Hypothalamus (tissue), 51 donors: ENCODE measurements at places on chromosomes 6 and 20.

DNA sequence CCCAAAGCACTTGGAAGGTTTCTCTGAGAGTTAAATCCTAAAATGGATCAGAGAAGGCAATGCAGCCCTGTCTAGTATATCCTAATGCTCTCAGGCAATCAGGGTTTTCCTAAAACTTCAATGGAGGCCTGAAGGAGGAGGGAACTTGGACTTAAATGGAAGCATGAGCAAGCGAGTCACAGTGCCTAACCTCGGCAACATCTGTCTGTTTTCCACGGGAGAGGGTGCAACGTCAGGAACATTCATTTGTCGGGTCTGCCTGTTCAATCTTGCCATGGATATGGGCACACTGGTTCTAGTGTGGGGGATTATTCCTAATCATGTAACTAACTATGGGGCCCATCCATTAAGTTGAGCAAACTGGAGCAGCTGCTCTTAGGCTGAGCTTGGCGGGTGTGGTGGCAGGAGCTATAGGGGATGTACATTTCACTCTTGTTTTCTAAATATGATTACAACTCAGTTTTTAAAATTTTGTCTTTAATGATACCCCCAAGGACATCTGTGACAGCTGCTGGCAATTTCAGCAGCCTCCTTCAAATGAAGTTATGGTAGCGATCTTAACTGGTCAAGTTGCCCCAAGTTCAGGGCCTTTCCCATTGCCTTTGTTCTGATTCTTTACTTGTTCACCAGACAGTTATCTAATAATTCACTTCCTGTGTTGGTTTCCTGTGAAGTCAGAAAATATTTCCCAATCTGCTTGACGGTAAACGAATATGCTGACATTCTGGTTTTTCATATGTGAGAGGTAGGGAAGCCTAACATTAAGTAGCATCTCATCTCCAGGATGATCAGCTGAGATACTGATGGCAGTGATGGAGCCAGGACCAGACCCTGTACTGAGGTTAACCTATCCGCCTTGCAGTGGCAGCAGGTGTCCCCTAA, 21.6 kb downstream of the DSE start:
- DNase-seq: no peak

DNA sequence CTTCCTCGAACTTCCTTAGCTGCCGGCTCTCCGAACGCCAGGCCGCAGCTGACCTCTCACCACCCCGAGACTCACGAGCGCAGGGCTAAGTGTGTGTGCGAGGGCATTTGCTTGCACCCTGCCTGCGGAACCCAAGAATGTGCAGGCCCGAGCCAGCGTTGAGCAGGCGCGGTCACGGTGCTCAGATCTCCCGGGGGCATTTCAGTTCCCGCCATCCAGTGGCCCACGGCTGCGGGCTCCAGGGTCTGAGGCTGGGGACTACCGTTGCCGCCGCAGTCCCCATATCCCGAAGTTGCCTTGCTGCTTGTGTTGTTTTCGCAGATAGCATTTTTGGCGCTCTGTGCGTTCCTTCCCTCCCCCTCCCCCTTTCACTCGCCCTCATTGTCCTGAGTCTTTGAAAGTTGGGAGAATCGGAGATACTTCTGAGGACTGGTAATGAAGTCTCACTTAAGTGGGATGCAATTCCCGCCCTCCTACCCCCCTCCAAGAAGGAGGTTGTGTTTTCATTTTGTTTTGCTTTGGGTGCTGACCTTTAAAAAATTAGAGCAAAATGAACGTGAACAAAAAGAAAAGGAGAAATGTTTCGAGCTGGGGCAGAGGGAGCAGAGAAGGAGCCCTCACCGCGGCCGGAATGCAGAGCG, 1.7 kb downstream of the NR2E1 start:
- DNase-seq: no peak

DNA sequence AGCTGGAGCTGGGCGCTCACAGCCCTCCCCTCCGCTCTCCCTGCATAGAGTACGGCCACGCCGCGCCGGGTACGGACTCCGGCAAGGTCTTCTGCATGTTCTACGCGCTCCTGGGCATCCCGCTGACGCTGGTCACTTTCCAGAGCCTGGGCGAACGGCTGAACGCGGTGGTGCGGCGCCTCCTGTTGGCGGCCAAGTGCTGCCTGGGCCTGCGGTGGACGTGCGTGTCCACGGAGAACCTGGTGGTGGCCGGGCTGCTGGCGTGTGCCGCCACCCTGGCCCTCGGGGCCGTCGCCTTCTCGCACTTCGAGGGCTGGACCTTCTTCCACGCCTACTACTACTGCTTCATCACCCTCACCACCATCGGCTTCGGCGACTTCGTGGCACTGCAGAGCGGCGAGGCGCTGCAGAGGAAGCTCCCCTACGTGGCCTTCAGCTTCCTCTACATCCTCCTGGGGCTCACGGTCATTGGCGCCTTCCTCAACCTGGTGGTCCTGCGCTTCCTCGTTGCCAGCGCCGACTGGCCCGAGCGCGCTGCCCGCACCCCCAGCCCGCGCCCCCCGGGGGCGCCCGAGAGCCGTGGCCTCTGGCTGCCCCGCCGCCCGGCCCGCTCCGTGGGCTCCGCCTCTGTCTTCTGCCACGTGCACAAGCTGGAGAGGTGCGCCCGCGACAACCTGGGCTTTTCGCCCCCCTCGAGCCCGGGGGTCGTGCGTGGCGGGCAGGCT, 4.6 kb downstream of the KCNK15 start:
- DNase-seq: no peak

DNA sequence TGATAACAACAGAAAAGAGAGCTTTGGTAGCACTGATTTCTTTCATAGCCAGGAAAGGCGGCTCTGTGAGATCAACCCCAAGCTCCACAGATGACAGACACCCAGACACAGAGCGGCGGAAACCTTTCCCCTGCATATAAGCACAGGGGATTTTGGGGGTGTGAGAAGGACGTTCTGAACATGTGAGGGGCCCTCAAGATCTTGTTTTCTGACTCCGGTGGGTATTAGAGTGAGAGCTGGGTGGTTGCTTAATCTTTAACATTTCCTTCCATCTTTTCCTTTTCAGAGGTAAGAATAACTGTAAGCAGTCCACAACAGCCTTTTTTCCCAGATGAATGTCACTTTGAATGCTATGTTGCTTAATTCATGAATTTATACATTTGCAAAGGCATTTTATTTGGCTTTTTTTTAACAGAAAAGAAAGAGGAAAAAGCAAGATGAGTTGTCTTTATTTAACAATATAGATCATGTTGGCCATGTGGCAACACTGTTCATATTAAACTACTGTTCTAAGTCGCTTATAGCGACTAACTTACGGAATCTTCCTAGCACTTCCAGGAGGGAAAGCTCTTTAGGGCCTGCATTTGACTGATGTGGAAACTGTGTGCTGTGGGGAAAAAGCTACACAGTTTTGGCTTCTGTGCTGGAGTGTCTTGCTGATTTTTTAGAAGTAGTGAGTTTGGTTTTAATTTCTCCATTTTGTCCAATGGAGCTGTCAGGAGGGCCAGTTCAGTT, 80.5 kb upstream of the NAA20 start:
- no peak for DNase-seq

GRCh38 chr20:64082126-64082731, 2.0 kb downstream of the LKAAEAR1 start:
- no peak for DNase-seq

- DNase-seq: no peak
Observed at GRCh38 chr6:112991912-112992311, 644.8 kb downstream of the RFPL4B start.

DNA sequence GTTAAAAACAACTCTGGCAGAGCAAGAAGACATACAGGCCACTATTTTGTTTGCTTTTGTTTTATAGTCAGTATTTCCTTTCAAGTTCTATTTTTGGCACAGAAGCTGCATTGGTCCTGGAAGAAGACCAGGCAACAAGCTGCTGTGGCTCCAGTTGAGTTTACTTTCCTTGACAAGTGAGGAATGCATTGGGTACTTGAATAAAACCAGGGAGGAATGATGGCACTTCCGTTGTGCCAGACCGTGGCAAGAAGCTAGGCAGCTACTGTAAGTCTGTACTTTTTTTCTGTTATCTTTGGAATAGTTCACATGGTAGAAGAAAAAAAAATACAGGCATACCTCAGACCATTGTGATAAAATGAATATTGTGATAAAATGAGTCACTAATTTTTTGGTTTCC, 66.3 kb downstream of the NCOA3 start:
- DNase-seq: no peak

DNA sequence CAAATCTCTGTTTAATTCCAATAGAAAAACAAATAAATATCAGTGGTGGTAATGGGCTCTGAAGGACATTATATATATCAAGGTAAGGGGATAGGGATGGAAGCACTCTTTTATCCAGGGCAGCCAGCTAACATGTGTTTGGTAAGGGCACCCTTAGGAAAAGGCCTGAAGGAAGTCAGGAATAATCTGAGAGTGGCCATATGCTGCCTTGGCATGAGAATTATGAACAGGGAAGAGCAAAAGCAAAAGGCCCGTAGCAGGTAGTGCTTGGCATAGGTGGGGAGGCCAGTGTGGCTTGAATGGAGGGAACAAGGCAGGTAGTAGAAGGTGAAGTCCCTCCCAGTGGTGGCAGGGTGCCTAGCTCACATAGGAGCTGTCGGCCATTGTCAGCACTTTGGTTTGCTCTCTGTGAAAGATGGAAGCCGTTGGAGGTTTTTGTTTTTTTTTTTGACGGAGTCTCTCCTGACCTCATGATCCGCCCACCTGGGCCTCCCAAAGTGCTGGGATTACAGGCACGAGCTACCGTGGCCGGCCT, 39.6 kb upstream of the CSE1L start:
- DNase-seq: no peak

DNA sequence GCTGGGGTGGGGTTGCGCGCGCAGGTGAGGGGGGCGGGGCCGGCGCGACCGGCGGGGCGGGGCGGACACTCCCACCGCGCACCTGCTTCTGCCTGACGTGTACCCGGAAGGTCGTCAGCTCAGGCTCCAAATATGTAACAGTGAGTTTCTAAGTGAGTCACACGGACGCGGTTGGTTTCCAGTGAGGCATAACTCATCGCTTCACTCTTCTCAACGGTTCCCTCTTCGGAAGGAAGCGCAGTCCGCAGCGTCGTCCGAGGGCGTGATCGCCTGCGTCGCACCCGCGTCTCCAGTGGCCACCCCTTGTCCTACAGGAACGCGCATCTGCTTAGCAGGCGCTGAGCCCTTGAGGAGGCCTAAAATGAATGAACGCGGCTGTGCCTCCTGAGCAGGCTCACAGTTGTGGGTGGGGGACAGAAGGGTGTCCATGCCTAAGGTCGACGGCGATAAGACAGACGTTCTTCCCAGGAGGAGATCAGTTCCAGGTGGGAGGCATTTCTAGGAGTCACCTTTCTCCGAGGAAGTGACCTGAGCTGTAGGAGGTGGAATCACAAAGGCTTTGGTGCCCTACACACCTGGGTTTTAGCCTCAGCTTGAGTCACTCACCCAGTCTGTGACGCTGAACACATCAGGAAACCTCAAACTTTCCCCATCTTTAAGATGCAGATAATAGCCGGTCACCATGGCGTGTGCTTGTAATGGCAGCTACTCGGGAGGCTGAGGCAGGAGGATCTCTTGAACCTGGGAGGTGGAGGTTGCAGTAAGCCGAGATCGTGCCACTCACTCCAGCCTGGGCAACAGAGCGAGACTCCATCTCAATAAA, 50.9 kb upstream of the EZR start:
- peak; percentile 27 for DNase-seq
